Fibroblast of skin of right quadriceps (primary cell): ENCODE measurements at places on chromosomes 11 and 22.

GRCh38 chr11:44778195-44779100 lies 51.7 kb downstream of the TSPAN18 start:
- DNase-seq, result no peak

DNA sequence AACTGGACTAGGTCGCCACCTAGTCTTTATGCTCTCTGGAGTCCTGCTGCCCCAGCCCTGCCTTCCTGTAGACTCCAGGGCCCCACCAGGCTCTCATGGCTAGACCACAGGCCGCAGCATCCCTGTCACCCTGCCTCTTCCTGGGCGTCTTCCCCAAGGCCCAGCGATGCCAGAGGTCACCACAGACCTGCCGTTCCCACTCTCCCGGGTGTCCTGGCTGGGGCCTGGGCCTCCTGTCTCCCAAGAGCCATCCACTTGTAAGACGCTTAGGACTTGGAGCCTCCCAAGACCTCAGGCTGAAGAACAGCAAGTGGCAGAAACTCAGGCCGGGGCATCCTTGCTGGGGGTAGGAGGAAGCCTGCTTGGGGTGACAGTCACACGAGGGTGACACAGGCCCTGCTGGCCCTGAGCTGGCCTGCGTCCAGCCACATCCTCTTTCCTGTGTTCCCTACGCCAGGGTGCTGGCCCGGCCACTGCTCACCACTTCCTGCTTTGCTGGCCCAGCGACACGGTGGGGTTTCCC lies 2.0 kb upstream of the TCIRG1 start:
- no peak for DNase-seq

DNA sequence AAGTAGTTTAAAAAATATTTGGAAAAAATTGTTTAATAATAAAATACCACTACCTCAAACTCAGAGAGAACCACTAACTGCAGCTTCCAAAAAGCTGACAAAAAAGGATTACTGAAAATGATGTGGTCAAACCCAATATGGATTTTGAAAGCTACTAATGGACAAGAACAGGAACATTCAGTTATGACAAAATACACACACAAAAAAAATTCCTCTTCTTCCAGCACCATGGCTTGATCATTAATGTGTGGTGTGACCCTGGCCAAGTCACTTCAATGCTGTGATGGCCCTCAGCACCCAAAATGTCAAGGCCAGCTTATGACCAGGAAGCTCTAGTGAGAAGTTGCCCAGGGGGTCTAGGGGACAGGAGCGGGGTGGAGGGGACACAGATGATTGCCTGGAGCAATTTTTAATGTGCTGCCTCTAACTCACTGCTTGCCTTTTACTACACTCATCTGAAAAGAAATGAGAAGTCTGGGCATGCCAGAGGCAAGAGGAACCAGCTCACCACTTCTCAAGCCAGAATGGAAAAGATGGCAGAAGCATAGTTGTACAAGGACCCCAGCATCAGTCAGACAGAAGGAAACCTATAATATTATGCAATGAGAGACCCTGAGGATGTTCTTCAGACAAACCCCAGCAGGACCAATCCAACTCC lies 2.2 kb downstream of the SMCO4 start:
- no peak for DNase-seq

- DNase-seq, result no peak
Observed at GRCh38 chr22:21780259-21780658, 44.7 kb upstream of the YPEL1 start.

DNA sequence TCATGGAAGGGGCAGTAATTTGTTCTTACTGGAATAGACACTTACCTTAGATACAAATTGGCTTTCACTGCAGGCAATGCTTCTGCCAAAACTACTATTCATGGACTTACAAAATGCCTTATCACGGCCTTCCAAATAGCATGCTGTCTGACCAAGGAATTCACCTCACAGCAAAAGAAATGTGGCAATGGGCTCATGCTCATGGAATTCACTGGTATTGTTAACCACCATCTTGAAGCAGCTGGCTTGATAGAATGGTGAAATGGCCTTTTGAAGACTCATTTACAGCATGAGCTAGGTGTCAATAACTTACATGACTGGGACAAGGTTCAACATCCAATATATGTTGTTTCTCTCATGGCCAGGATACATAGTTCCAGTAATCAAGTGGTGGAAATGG lies 21.9 kb downstream of the OR5B21 start:
- DNase-seq, result no peak

DNA sequence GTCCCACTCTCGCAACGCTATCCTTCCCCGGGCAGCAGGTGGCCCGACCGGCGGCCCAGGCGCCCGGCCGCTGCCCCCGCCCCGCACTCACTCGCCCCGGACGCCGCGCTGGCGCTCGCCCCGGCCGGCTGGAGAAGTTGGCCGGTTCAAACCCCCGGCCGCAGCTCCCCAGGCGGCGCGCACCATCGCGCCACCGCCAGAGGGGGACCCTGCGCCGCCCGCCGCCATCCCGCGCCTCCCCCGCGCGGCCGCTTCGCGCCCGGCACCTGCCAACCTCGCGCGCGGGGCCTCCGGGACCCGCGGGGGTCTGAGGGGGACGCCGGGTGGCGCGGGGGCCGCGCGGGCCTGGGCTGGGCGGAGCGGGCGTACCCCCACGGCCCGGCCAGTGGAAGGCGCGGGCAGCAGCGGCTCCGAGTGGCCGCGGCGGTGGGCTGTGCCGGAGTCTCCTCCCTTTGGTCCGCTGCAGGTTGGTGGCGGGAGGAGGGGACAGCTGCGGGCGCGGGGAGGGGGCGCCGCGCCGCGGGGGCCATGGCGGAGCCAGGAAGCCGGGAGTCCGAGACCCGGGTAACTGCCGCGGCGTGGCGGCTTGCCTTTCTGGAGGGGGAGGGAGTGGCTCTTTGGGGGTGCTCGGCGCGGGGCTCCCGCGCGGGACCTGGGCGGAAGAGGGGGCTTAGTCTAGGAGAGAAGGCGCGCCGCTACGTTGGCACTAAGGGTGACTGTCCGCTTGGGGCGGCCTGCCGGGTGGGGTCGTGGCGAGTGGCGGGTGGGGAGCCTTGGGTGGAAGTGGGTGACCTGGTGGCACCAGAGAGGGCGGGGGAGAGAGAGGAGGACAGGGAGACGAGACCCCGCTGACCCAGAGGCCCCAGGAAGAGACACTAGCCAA lies at the start of the genes MPST and TST:
MPST (plus strand) TSS at position 434 of the 883 bp plus-strand sequence; CDS start at position 529, 95 bp downstream.
TST (minus strand) TSS at position 139 of the 883 bp plus-strand sequence. CDS start 715 bp downstream, outside the sequence.
- DNase-seq, result peak; percentile 64

GRCh38 chr11:108569896-108570295 lies 23.7 kb downstream of the EXPH5 start:
- no peak for DNase-seq

DNA sequence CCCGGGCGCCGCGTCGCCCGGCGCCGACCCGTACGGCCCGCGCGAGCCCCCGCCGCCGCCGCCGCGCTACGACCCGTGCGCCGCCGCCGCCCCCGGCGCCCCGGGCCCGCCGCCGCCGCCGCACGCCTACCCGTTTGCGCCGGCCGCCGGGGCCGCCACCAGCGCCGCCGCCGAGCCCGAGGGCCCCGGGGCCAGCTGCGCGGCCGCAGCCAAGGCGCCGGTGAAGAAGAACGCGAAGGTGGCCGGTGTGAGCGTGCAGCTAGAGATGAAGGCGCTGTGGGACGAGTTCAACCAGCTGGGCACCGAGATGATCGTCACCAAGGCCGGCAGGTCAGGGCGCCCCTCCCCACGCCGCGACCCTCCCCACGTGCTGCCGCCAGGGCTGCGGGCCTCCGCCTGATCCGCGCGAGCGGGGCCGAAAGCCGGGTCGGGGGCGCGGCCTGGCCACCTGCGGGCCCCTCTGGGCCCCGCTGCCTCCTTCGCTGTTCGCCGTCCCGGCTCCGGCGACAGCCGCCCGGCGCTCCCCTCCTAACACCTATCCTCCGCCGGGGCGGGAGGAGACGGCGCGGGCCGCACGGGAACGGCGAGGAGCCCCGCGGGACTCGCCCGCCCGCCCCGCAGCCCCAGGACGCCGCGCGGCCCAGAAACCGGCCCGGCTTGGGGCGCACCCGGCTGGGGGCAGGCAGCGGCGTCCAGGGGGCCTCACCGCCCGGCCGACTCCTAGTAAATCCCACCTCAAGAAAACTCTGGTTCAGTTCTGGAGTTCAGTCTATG lies 560 bp downstream of the TBX1 start:
- DNase-seq, result no peak

- DNase-seq, result no peak
Observed at GRCh38 chr11:134646561-134646960, 234.5 kb upstream of the B3GAT1 start.

GRCh38 chr11:74641905-74642304 lies 49.5 kb downstream of the POLD3 start:
- peak; percentile 13 for DNase-seq

DNA sequence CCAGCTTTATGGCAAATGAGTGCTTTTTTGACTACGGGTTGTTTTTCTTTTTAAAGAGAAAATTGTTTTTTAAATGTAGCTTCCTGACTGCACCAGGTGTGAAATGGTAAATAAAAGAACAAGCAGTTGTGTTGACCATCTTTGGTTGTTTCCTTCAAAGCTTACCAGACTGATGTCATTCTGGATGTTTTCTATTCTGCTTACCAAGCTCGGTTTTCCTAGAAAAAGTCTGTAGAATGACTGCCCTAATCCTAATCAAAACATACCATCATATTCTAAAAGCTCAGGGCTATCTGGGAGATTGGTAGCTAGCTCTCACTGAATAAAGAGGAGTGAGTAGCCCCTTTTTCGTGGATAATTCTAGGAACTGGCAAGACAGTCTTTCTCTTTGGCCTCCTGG lies 77.7 kb downstream of the GAB2 start:
- DNase-seq, result no peak

DNA sequence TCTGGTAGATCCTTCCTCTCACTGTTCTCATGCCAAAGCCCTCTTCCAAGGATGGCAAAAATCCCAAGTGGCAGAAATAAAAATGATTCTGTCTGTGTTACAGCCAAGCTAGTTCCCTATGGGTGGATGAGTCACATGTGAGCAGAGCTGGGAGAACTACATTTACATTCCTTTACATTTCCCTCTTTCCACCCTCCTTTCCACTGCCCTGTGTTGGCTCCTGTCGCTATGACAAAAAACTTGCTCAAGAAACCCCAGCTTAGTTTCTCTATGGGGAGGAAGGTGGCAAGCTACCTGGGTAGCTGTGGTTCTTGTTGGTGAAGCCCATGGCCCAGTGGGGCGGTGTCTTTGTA lies 10.2 kb upstream of the DDB2 start:
- peak; percentile 84 for DNase-seq

GRCh38 chr11:3914805-3915204 lies 59.3 kb downstream of the STIM1 start:
- DNase-seq, result peak; percentile 14

GRCh38 chr11:1039481-1040427 lies 3.2 kb upstream of the MUC6 start:
- no peak for DNase-seq

- no peak for DNase-seq
Observed at GRCh38 chr11:5038341-5038740, 8.0 kb upstream of the OR52J3 start.

DNA sequence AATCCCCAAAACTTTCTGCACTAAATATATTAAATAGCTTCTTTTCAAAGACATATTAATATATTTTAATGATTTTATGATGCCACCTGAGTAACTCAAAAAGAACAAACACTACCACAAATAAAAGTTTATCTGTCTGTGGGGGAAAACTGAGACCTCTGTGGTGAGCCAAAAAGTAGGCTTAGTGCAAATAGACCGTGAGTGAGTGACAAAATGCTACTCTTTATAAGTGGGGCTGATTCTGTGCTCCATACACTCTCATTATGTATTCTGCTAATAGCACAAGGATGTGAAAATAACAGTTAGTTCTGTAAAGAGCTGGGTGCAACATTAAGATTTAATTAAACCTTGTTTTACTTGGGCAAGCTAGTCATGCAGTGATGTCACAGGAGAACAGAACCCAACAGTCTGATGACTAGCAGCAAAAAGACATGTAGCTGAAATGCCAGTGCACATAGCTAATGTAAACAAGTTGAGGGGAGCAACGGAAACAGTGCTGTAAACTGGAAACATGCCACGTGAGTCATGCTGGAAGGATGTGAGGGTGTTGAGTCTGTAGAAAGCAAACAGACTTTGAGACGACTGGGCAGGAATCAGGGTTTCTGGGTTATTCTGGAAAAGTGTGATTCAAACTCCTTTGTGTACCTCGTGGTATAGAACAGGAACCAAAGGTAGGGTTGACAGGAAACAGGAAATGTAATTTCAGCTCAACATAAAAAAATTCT lies 1130.4 kb downstream of the LRRC4C start:
- peak; percentile 100 for DNase-seq

DNA sequence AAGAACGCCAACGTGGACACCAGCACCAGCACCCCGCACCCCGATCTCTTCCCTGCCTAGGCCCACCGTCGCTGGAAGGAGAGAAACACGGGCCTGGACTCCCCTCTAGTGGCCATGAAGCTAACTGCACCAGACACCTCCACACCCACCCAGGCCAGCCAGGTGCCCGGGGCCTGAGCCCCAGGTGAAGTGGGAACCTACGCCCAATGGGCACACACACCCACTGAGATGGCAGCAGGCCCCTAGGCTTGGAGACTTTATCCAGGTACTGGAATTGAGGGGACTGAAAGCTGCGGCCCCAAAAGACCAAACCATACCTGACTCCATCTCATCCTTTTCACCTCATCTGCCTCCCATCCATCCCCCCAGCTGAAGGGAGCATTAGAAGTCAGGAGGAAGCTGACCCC lies 81.0 kb downstream of the BUD13 start:
- peak; percentile 26 for DNase-seq

- DNase-seq, result no peak
Observed at GRCh38 chr11:120064341-120064740, 73.6 kb downstream of the TRIM29 start.

DNA sequence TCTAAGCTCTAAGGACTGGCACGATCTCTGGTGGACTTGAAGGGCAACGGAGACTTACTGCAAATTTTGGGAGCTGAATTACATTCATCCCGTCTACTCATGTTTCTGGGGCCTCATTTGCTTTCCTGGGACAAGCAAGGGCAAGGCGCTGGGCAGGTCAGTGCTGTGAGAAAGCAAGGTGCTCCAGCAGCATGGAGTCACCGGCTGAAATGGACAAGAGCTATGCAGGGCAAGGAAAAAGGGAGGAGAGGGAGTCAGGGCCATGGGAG lies 25.6 kb downstream of the FLI1 start:
- no peak for DNase-seq

GRCh38 chr11:64339286-64339685 lies 718 bp upstream of the CCDC88B start:
- DNase-seq, result no peak

DNA sequence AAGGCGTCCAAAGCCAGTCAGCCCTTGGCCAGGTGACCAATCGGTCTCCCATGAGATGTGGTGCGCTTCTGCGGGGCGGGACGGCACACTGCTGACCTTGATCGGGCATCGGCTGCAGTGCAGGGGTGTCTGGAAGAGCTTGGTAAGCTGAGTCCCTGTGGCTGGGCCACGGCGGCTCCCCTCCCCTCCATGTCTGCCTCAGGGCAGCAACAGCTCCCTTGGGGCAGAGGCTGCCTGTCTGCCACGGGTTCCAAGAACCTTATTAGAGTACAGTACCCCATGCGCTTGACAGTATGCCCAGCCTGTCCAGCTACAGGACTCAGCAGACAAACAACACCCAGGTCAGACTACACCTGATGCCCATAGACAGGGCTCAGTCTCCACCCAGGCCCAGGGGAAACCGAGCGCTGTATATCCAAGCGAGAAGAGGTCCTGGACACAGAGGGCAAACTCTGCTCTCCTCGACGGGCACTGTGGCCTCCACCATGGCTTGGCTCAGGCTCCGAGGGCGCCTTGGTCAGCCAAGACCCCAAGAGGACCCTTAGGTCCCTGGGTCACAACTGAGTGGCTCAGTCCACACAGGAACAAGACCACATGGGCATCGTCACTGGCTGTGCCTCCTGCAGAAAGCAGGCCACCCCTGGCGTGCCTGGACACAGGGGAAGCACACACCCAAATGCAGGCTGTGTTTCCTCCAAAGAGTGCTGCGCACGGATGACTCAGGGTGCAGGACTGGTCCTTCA lies 18.9 kb downstream of the TSPAN32 start:
- DNase-seq, result no peak

GRCh38 chr11:46345131-46345597 lies 2.1 kb upstream of the DGKZ start:
- no peak for DNase-seq
